ENCODE measurements at places on chromosomes 3 and 15.

GRCh38 chr3:12158387-12159226 lies at the start of gene TIMP4:
Gene TIMP4 (minus strand): TSS chr3:12158912. CDS start chr3:12158840, 72 bp downstream.
- peak; percentile 68 for DNase-seq

GRCh38 chr3:73665286-73665685 lies 40.5 kb upstream of the PDZRN3 start:
- no peak for DNase-seq

DNA sequence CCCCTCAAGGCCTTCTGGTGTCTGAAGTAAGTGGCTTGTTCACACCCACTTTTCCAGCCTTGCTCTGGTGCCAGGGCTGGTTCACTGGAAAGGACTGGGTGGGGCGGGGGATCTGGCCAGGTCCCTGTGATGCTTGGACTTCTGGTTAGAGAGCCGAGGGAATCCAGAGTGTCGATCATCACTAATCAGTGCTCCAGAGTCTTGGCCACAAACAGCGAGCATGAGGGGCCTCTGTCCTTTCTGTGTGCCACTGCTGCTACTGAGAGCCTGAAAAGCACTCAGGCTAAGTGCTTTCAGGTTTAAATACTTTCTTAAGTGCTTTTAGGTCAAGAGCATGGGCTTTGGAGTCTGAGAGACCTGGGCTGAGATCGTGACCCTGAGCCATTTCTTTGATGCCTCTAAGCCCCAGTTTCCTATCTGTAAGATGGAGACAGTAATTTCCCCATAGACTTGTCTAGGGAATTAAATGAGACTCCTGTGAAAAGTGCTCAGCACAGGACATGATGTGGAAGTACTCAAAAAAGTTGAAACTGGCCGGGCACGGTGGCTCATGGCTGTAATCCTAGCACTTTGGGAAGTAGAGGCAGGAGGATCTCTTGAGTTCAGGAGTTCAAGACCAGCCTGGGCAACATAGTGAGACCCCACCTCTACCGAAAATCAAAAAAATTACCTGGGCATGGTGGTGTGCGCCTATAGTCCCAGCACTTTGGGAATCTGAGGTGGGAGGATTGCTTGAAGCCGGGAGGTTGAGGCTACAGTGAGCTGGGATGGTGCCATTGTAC lies 53.8 kb upstream of the SEC22A start:
- DNase-seq = no peak

- DNase-seq = no peak
Measured at GRCh38 chr3:16432714-16433113, 80.8 kb downstream of the RFTN1 start.

DNA sequence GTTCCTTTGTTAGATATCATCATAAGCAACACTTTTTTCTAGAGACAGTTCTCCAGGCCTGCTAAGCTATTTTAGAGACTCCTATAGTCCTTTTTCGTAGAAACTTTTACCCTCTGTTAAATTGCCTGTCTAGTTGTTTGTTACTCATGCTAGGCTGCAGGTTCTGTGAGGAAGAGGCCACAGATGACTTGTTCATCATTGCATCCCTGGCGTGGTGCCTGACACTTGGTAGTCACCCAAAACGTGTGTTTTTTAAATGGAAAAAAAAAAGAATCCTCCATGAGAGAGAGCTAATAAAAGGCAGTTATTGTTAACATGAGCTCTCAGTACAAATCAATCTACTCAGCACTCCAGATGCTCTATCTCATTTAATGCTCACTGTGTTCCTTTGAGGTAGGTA lies 35.1 kb downstream of the CCDC54 start:
- DNase-seq = no peak

DNA sequence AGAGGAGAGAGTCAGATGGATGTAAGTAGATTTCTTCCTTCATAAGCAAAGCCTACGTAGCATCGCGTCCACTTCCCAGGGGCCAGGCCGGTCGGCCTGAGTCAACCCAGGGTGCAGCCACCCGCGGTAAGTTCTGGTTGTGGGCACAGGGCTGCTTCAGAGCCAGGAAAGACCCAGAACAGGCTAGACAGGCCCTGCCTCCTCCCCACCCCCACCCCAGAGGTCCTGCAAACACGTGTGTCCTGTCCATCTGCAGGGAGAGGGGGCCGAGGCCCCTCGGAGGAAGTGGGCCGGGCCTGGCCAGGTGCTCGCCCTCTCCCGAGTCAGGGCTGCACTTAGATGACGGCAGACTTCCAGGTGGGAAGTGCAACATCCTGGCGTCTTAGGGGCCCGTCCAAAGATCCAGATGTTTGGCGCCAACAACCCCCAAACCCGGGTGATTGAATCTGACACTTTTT lies 100.8 kb upstream of the ALDH1A3 start:
- DNase-seq = no peak

- DNase-seq = no peak
Measured at GRCh38 chr3:67940210-67940952, 286.0 kb upstream of the SUCLG2 start.

- no peak for DNase-seq
Measured at GRCh38 chr3:107993771-107994170, 97.1 kb downstream of the CD47 start.

DNA sequence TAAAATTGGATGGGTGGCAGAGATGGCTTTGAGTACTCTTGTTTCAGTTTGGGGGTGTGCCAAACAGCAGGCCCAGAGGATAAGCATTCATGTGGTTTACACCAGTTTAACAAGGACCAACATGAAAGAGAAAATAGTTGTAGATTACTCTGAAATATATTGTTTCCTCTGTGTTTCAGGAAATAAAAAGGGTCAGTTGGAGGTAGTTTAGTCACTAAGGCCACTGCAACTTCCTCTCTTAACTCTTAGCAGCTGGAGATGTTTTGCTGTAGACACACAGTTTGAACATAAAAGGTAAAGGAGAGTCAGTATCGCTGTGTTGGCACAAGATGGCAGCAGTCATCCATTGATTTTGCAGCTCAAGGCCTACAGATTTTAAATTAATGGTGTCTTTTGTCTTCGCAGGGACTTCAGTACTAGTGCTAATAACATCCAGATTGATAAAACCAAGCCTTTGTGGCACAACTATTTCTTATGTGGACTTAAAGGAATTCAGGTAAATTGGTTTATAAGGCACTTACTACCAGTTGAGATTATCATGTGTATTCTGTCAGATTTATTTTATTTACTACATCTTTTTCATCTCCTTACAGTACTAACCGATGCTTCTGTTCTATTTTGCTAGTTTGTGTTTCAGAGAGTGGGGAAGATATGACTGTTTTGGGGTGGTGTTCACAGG lies 65.5 kb downstream of the GALK2 start:
- DNase-seq = peak; percentile 49

DNA sequence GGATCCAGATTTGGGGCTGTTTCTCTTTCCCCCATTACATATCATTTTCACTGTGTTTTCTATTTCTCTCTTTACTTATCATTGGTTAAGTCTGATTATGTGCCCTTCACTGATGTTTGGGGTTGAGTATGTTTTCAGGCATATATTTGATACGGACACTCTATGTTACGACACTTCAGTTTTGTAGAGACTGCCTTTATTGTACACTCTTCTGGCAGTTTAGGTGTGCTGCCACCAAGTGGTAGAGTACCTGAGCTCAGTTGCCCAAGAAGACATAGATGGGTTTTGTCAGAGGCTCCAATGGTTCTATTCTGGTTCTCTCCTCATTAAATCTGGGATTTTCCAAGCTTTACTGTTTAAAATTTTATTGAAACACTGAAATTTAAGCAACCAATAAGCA lies 255.0 kb upstream of the ROPN1 start:
- peak; percentile 57 for DNase-seq

- DNase-seq = no peak
Measured at GRCh38 chr3:150404023-150404422, 4.1 kb upstream of the TSC22D2 start.

DNA sequence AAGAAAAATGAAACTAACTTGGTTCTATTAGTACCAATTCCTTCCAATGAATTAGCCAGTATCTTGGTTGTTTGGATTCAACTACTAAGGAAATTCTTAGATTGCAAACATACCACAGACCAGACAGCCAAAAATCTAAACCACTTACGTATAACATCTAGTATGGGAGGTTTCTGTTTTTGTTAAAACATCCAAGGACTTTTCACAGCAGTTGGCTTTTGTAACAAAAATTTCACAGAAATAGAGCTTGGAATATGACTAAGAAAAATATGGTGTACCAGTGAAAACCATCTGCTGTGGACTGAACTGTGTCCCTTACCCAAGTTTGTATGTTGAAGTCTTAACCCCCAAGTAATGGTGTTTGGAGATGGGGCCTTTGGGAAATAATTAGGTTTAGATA lies 199.2 kb downstream of the OTOL1 start:
- DNase-seq = no peak

GRCh38 chr3:115169808-115170207 lies 22.7 kb upstream of the ZBTB20 start:
- DNase-seq = no peak

DNA sequence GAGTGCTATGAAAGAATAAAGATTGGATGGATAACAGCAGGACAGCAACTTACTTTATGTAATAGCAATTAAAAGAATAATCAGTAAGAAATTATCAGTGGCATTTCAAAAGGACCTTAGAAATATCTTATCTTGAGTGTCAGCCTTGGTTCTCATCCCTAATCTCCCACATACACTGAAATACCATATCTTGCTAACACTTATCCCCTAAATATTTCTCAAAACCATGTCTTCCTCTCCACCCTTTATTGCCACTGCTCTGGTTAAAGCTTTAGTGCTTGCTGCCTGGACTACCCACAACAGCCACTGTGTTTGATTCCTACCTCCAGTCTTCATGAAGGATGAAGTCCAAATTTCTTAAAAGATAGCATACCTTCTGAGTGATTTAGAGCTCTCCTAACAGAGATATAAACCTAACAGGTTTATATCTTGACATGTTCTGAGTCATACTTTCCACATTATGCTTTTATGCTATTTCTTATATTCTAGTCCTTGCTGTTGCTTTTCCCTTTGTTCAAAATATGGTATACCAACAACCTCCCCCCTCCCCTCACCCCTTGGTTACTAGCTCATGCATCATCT lies 202.8 kb downstream of the RSRC1 start:
- no peak for DNase-seq

- no peak for DNase-seq
Measured at GRCh38 chr15:78223396-78224022, 10.9 kb downstream of the ACSBG1 start.

DNA sequence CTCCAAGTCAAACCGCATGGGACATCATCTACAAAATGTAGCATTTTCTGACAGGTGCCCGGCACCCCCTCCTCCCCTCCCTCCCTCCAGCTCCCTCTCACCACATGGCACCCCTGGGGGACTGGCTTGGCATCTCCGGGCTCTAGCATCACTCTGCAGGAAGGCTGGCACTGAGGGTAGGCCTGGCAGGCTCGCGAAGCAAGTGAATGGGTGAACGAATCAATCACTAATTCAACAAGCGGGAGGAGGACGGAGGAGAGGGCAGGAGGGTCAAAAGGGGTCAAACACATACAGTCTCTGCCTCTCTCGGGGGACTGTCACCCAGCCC lies 155.7 kb downstream of the NUP210 start:
- DNase-seq = no peak

GRCh38 chr3:88611826-88612326 lies 462.1 kb downstream of the C3orf38 start:
- no peak for DNase-seq

GRCh38 chr3:71064291-71064955 lies 519.1 kb downstream of the FOXP1 start:
- DNase-seq = peak; percentile 40

DNA sequence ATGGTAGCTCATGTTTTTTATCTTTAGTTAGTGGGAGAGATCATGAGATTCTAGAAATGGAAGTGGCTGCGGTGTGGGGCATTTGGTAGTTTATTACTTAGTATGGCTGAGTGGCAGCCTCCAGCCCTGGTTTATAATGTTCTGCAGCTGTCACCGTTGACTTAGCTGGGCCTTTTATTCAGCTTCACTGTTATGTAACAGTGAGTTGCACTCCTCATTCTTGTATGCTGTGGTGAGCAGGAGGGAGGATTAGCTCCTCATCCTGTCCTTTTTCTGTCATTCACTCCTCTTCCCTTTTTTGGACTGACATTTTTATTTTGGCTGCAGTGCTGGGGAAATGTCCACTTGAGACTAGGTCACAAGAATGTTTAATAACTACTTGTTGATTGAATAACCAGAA lies 29.5 kb downstream of the RAD54L2 start:
- DNase-seq = no peak

- DNase-seq = no peak
Measured at GRCh38 chr3:25826510-25826909, 36.6 kb downstream of the OXSM start.

GRCh38 chr3:54550221-54550977 lies 377.5 kb downstream of the LRTM1 start:
- DNase-seq = no peak

DNA sequence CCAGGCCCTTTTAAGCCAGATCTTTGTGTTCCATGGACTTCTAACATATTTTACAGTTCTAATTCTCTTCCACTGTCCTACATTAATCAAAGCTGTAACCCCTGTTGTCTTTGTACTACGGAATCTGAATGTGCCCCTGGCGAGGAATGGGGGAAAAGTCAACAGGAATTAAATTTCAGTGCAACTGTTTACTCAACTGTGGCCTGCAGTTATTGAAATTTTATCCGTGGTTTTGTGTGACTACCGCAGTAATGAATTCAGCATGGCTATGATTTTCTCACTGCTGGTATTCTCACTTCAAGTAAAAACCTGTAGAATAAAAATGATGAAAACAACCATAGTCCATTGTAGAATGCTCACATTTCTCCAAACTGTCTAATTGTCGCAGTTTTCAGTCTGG lies 388.0 kb downstream of the FOXP1 start:
- DNase-seq = peak; percentile 67

GRCh38 chr3:52982839-52983238 lies 63.0 kb downstream of the SFMBT1 start:
- DNase-seq = no peak

DNA sequence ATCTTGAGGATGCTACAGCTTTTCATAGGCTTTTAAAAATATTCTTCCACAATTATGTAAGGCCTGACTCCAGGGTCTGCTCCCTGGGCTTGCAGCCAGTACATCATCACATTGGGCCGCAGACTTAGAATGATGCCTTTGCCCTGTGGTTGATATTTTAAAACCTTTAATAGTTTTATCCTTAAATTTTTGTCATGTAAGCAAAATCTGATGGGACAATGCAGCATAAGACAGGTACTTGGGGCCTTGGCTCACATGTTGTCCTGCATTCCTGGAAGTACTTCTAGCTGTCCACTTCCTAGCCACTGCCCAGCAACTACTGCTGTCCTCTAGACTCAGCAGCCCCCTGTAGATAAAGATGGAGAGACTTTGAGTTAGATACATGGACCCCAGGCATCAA lies 197.3 kb upstream of the SLITRK3 start:
- no peak for DNase-seq

GRCh38 chr3:77837456-77838025 lies 797.6 kb downstream of the ROBO2 start:
- no peak for DNase-seq

GRCh38 chr3:71881732-71882131 lies 96.8 kb upstream of the PROK2 start:
- no peak for DNase-seq

GRCh38 chr3:112061152-112061551 lies 25.0 kb upstream of the C3orf52 start:
- DNase-seq = no peak

- no peak for DNase-seq
Measured at GRCh38 chr3:34207806-34208205, 409.4 kb downstream of the PDCD6IP start.

Measured in NCI-H1092 treated with DMSO at 0.1 percent for 48 hours (cell line).